Right renal cortex interstitium (tissue), 3 donors: ENCODE measurements at places on chromosomes 12 and 14. TPM values are rescaled to one million over a fixed set of nuclear protein-coding genes. Genes with fewer than 3 reads are reported as not detected.

Gene DPF3
- 5.8 TPM for polyA plus RNA-seq

Gene CCDC184
- polyA plus RNA-seq = 0.24 TPM

Gene GPR84
- 0.14 TPM for polyA plus RNA-seq

Gene THTPA
- 14.2 TPM for polyA plus RNA-seq

Gene SLC2A3
- 17.8 TPM for polyA plus RNA-seq

Gene AQP6
- polyA plus RNA-seq = 18.4 TPM

Gene CPNE6
- not detected for polyA plus RNA-seq

DNA sequence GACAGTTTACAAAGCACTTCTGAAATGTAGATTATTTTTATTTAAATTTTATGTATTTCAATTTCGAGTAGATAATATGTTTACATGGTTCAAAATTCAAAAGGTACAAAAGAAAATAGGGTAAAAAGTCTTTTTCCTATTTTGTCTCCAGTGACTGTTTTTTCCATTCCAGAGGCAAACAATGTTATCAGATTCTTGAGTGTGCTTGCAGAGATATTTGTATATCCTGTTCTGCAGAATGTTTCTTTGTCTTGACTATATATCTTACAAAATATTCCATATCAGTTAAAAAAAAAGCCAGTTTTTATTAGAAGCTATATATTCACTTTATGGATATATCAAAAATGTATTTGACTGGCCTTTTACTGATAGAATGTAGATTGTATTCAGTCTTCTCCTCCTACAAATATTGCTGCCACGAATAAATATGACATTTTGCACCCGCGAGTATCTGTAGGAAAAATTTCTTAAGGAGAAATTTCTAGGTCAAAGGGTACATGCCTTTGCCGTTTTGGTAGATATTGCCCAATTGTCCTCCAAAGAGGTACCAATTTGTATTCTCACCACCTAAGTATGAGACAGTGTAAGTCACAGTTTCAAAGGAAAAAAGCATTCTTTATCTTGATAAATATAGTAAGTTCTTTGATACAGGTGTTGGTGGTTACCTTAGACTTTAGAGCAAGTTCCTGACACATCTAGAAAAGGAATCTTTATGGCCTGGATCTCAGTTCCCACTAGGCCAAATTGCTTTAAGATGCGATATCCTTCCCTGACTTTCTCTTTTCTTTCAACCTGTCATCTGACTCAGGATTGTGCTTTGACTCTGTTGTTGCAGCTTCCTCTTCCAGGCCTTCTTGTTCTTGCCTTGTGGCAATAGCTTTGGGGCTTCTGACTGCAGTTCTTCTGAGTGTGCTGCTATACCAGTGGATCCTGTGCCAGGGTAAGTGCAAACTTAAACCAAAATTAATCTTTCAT lies 2.3 kb downstream of the KLRG1 start:
- no peak for DNase-seq

- DNase-seq = no peak
These were observed 154.0 kb downstream of the KCNA5 start for GRCh38 chr12:5197656-5198055.

GRCh38 chr14:48616931-48617330 lies 941.5 kb upstream of the MDGA2 start:
- DNase-seq = no peak

GRCh38 chr12:10165421-10165820 lies 6.5 kb downstream of the OLR1 start:
- no peak for DNase-seq

GRCh38 chr12:131895640-131896079 lies 1.2 kb downstream of the ULK1 start:
- DNase-seq = no peak

DNA sequence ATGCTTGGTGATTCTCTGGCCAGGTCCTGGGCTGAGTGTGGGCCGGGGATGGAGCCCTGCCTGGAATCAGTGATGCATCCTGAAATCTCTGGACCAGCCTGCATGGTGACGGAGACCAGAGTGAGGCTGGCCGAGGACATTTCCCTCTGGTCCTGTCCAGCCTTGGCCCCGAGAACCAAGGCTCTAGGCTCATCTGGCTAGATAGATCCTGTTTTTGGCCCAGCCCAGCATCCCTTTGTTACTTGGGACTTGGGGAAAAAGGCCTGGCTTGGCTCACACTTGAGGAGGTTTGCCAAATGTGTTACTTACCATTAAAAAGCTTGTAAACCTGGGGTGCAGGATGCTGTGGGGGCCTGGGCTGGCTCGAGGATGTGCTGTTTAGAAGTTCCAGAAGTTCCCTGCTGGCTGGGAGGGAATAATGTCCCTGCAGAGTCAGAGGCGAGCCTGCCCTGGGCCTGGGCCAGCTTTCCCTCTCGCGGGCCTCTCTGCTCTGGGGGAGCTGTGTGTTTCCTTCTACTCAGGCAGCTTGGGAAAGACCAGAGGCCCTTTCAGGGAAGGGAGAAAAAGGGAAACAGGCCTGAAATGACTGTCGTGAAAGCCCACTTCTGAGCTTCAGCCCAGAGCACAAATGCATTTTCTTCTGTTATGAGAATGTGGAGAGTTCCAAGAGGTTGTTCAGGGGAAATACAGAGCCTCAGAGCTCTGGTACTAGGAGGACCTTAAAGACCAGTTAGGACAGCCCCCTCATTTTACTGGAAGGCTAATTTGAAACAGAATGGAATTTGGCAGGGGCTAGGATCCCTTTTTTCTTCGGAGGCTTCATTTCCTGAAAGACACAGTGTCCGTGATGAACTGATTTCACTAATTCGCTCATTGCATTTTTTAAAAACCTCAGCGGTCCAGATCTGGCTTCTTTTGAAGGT lies 47.2 kb upstream of the CTDSP2 start:
- peak; percentile 89 for DNase-seq

- no peak for DNase-seq
These were observed 11.3 kb downstream of the PPFIBP1 start for GRCh38 chr12:27535318-27535717.

GRCh38 chr14:66425402-66425801 lies 60.8 kb upstream of the CCDC196 start:
- no peak for DNase-seq

DNA sequence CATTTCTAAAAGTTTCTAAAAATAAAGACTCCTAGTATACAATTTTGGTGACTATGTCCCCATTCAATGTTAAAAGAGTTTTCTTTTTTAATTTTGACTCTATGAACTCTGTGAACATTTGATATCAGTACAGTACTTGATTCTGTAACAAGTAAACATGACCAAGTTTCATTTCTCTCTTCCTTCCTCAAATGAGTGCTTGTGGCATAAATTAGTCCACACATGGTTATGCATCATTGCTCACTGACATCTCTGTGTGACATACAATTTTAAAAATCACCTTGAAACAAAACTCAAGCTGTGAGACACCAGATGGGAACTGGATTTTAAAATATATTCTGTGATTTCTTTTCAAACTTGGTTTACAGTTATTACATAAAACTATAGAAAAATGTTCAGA lies 253.9 kb upstream of the MDGA2 start:
- DNase-seq = no peak

GRCh38 chr12:84757978-84758377 lies 154.6 kb downstream of the SLC6A15 start:
- DNase-seq = no peak

DNA sequence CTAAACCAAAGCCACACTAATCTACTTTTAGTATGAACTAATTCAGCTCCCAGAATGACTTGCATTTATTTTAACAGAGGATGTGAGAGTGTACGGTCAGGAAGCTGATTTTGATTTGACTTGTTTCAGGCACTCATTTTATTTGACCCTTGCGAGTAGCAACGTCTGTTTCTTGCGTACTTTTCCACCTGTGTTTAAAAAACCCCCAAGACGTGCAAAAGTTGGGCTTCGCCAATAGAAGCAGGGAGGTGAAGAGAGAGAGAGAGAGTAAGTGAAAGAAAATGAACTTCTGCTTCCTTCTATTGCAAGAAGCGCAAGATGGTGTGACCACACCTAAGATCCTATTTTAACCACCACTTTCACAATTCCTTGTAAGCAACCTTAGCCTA lies 6.7 kb upstream of the SLC15A4 start:
- no peak for DNase-seq

DNA sequence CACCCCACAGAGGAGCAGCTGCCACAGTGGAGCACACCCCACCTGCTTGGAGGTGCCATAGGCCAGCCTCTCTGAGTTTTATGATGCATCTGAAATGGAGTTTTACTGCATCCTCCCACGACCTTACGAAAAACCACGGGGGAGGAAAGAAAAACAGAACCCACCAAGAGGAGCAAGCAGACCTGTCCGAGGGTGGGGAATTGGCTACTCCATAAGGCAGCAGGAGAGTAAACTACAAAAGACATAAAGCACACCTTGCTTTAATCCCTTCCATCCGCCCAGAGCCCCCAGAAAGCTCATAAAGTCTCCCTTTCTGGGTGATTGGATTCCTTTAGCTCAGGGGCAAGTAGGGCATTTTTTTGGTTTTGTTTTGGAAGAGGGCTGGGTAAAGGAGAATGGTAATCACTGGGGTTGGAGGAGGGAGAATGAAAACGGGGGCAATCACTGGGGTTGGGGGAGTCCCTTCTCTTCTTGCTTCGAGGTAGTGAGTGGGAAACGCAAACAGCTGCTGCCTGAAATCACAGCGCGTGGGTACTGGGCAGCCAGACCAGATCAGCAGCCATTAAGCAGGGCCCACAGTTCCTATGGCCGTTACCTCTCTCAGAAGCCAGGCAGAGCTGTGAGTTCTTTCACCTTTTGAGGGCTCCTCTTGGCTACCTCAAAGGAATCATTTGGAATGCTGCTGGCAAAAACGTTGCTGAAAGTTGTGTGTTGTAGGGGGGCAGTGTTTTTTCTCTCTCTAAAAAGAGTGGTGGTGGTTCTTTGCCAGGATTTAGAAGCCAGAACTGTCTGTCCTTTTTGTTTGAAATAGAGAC lies 433.6 kb downstream of the ZFP36L1 start:
- no peak for DNase-seq

GRCh38 chr12:29883525-29883924 lies 99.8 kb upstream of the TMTC1 start:
- no peak for DNase-seq

DNA sequence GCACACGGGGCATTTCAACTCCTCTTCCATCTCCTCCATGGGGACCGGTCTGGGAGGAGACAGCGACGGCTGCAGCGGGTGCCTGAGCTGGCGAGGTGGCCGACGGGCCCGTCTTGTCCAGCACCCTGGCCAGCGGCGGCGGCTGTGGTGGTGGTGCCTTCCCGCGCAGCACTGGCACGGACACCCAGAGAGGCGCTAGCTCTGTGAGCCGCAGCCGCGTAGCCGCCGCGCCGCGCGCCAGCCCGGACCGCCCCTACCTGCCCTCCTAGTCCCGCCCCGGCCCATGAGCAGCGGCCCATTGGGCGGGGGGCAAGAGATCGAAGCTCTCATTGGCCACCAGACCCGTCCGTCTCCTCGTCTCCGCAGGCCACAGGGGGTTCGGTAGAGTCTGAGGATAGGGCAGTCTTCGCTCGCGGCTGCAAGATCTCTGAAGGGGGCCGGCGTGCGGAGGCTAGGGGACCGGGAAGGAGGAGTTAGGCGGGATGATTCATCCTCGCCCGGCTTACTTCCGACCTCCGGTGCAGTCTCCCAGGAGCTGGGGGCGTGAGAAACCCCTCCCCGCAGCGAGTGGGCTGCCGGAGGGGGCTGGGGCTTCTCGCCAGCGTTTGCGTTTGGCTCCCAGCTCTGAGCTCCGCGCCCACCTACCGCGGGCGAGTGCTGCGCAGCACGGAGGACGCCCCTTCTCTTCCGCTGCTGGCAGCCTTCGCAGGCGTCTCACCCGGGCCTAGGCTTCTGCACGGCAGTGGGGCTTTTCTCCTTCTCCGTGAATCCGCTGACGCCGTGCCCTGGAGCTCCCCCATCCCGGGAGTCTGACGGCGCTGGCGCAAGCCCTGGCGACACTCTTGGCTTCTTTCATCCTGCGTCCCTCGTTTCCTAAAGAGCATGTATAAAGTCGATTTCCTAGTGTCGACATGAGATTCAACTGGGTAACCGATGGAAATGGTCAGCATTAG lies at the start of gene TRIM9:
Gene TRIM9, minus strand, starts transcription at position 205 of the 953 bp plus-strand sequence. Its CDS starts 166 bp downstream, at position 39.
- DNase-seq = peak; percentile 91

GRCh38 chr14:28987516-28987915 lies 220.9 kb downstream of the FOXG1 start:
- no peak for DNase-seq

DNA sequence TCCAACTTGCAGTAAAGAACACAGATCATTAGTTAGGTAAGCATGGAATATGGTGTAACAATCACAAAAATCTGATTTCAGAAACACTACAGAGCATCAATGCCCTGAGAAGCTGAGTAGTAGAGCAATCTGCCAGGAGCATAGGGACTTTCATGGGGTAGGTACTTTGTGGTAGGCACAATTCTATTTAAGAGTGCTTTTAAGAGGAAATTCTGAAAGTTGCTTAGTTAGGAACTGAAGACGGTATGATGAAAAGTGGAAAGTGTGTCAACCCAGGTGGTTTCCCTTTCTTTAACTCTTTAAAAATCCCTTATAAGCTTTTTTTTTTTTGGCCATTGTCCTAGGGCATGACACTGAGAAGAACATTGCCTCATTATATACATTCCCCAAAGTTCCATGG lies 535.7 kb upstream of the FBXO33 start:
- no peak for DNase-seq

DNA sequence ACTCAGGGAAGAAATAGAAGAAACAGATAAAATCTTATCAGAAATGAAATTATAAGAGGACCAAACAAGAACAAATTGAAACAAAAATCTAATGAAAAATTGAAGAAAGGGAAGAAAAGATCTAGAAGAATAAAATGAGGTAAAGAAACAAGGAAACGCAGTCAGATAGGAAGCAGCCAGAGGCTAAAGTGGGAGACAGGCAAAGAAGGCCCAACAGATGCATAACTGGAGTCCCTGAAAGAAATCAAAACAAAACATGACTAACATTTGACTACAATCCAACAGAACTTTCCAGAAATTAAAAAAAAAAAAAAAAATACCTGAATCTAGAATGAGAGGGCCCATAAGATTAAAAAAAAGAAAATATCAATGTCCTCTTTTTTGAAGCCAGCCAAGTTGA lies 65.6 kb downstream of the AMN start:
- no peak for DNase-seq

DNA sequence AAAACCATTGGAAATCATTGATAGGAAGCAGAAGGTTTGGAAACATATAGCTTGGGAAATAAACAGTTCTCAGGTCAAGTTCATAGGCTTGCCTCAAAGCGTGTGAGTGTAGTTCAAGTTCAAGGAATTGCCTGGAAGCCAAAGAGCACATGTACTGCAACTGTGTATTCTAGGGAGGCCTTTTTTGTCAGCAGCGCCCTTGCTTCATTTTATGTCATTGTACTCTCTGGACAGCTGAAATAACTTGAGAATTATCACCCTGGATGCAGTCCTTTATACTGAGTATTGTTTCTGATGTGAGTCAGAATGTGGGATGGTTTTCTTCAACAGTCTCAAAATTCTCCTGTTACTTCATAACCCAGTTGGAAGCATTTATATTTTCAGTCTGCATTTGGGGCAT lies 16.0 kb upstream of the EVL start:
- no peak for DNase-seq
